ENCODE measurements at places on chromosomes 11 and 22.
A peak's percentile ranks its signal among the peaks of the same experiment; 100 is the strongest.

DNA sequence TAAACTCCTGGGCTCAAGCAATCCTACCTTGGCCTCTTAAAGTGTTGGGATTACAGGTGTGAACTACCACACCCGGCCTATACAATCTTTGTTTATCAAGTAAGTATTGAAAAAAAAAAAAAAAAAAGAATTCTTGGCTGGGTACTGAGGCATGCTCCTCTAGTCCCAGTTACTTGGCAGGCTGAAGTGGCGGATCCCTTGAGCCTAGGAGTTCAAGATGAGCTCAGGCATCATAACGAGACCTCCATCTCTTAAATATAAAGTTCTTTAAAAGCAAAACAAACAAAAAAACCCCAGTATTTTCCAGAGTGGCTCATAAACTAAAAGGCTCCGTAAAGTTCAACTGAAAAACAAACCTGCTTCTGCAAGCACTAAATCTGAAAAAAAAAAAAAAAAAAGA lies 50.3 kb upstream of the GAB2 start:
- no peak for DNase-seq
- 0 out of 2 replicates have a peak, but pooled peaks cover 5% of the 10 kb centered on the region for H3K36me3 ChIP-seq
- no peak overlapping the region for H3K4me3 ChIP-seq
- peaks cover 8% of the 10 kb centered on the region for H3K4me1 ChIP-seq
- no peaks in the 10 kb centered on the region for H3K27me3 ChIP-seq
- H3K27ac ChIP-seq: no peak overlapping the region

GRCh38 chr11:24521601-24522000 lies 24.7 kb downstream of the LUZP2 start:
- no peak overlapping the region for H3K27ac ChIP-seq
- DNase-seq: no peak
- H3K4me3 ChIP-seq: no peak overlapping the region
- no peaks in the 10 kb centered on the region for H3K4me1 ChIP-seq
- H3K27me3 ChIP-seq: no peaks in the 10 kb centered on the region
- no peaks in the 10 kb centered on the region for H3K36me3 ChIP-seq

DNA sequence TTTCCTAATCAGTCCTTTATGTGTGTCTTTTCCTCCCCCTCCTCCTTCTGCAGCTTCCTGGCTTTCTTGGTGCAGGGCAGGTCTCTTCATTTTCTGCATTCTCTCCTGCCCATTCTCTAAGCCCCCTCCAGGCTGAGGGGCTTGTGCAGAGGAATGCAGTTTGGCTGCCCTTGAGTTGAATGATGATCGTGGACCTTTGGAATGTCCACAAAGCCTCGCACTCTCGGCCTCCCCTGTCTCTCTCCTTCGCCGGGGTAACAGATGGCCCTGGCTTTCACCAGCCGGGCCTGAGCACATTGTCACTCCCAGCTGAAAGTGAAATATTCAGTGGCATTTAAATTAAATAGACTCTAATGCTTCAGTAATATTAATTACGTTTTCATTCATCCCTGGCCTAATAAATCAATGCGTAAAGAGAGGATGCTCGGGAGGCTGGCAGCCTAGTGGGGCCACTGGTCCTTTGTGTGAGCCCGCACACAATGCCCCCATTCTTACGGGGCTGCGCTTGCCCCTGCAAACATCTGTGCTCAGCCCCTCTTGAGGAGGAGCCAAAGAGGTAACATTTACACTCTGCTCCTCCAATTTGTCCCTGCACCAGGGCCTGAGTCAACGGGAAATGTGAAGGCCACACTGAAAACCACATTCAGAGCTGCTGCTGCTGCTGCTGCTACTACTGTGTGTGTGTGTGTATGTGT lies 64.9 kb upstream of the PAX6 start:
- H3K27ac ChIP-seq: no peak overlapping the region
- peaks cover under 1% of the 10 kb centered on the region for H3K4me1 ChIP-seq
- no peak overlapping the region for H3K4me3 ChIP-seq
- H3K27me3 ChIP-seq: no peaks in the 10 kb centered on the region
- no peak for DNase-seq
- H3K36me3 ChIP-seq: no peaks in the 10 kb centered on the region

DNA sequence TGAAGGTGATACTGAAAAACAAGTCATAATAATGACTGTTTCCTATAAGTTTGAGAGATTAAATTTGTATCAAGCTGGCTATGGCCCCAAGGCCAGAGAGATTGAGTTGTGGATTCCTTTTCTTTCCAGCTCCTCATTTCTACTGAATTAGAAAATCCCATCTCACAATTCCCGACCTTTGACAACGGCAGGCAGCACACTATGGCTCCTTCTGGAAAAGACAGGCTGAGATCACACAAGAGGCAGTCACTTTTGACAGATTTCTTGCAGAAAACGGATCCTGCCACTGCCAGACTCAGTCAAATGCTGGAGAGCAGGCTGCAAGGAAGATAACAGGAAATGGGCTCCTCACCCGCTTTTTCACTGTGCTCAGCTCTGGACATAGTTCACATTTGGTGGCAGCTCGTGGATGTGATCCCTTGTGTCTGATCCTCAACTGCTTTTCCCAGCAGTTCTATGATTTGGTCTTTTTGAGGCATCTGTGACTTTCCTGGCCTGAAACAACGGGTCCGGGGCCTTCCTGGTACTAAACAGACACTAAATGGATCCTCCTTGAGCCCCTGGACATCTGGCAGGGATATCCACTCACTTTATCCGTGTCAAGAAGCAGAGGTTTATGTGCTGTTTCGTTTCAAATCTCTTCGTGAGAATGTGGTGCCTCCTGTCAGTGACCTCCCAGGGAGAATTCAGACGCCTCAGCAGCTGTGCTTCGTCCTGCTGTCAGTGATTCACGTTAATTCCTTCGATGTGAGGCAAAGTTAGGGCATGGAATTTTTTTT lies 26.1 kb upstream of the RTL6 start:
- no peak overlapping the region for H3K4me3 ChIP-seq
- H3K36me3 ChIP-seq: no peaks in the 10 kb centered on the region
- no peak for DNase-seq
- no peaks in the 10 kb centered on the region for H3K4me1 ChIP-seq
- no peak overlapping the region for H3K27ac ChIP-seq
- no peaks in the 10 kb centered on the region for H3K27me3 ChIP-seq

- H3K4me3 ChIP-seq: no peak overlapping the region
- no peak overlapping the region for H3K27ac ChIP-seq
- H3K36me3 ChIP-seq: no peaks in the 10 kb centered on the region
- no peak for DNase-seq
- no peaks in the 10 kb centered on the region for H3K4me1 ChIP-seq
- no peaks in the 10 kb centered on the region for H3K27me3 ChIP-seq
These were observed 23.4 kb downstream of the SYT9 start for GRCh38 chr11:7275133-7275532.

DNA sequence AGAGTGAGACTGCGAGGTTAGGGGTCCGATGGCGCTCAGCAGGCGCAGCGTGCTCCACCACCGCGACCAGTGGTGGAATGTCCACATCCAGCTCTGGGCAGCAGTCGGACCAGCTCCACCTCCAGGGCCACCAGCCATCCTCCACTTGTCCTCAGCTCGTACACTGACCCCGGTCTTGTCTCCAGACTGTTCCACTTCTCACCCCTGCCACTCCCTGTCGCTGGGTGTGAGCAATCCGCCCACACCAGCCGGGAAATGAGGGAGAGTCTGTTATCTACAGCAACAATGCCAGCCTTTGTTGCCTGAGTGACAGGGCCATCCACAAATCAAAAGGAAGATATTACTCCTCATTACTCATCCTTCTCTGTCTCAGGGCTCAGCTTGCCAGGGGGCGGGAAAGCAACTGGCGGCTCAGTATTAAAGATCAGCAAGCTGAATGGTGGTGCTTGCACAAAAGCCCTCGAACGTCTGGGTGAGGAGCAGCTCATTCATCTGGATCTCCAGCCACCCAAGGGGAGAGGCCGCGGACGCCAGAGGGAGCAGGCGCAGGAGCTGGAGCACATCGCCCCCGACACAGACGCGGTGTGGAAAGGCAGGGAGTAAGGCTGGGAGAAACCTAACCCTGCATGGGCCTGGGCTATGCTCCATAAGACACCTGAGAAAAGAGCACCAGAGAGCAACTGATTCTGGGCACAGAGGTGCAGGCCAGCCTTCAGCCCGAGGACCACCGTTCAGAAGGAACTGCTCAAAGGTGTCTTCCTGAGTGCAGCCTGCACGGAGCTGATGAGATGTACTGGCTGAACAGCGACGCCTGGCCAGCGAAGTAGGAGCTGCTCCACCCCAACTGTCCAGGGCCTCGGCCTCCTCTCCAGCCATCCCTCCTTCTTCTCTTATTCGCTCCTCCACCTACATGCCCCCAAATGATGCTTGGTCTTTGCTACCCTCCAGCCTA lies 21.9 kb downstream of the IGSF9B start:
- H3K27me3 ChIP-seq: no peaks in the 10 kb centered on the region
- no peak overlapping the region for H3K27ac ChIP-seq
- DNase-seq: peak; percentile 47
- H3K36me3 ChIP-seq: no peaks in the 10 kb centered on the region
- H3K4me1 ChIP-seq: no peaks in the 10 kb centered on the region
